ENCODE measurements at places on chromosomes 2 and 18.
A peak's percentile ranks its signal among the peaks of the same experiment; 100 is the strongest.

DNA sequence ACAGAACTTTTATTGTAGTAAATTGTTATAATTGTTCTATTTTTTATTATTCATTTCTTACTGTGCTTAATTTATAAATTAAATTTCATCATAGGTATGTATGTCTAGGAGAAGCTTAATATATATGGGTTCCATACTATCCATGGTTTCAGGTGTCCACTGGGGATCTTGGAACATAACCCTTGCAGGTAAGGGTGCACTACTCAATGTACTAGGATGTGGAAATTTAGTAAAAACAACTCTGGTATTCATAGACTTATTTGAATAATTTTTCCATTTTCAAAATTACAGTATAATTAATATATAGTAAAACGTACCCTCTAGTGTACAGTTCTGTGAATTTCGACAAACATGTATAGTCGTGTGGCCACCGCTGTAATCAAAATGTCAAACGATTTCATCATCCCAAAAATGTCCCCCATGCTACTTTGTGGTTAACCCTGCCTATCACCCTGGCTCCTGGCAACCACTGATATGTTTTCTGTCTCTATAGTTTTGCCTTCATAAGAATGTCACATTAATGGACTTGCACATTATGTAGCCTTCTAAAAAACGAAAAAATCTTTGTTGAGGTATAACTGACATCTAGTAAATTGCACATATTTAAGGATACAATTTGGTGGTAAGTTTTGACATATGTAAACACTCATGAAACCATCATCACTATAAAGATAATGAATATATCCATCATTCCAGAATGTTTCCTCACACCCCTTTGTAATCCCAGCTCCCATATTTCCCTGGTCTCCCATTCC is 45.7 kb downstream of the ARL5A start:
- no peak for DNase-seq

GRCh38 chr18:54296062-54296461 is 26.7 kb downstream of the POLI start:
- DNase-seq, result peak; percentile 2

GRCh38 chr2:29273004-29273684 is 157.9 kb downstream of the CLIP4 start:
- no peak for DNase-seq

DNA sequence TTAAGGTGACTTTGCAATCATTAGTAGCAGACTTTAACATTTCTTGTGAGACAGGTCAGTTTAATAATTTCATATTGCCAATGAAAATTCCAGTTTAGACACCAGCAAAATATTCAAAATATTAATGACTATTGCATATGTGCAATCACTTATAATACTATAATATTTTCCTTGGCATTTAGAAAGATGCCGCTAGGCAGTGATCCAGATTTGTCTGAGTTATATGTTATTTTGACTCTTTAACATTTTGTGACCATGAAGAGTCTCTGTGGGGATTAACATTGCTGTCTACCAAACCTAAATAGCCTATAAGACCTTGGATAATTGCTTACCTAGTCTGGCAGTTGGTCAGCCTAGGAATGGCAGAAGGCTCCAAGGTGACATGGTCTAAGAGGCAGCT is 389.6 kb downstream of the THSD7B start:
- DNase-seq, result peak; percentile 24

- DNase-seq, result no peak
Measured at GRCh38 chr2:128450211-128451024, 131.8 kb upstream of the HS6ST1 start.

DNA sequence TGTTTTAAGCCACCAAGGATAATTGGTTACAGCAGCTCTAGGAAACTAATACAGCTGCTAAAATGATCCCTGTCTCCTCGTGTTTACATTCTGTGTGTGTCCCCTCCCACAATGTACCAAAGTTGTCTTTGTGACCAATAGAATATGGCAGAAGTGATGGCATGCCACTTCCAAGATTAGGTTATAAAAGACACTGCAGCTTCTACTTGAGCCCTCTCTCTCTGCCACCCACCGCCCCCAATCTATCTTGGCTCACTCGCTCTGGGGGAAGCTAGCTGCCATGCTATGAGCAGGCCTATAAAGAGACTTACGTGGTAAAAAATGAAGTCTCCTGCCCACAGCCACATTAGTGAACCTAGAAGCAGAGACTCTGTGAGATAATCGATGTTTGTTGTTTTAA is 3.5 kb upstream of the IL1F10 start:
- no peak for DNase-seq

DNA sequence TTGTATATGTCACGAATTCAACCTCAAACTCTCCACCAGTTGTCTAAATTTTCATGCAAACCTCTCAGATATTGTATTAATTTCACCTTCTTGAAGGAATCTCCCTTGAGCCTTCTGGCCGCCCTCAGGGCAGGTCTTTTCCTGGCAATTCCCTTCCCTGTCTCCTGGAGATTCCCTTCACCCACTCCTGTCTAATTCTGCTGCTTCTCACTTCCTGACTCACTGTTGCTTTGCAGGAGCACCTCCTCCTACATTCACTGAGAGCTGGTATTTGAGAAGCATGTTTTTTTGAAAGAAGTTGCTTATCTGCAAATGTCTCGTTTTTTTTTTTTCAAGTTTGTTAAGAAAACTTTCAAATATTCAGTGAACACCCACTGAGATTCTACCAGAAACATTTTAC is 79.9 kb upstream of the OTOS start:
- DNase-seq, result no peak

GRCh38 chr2:69642709-69643601 is 584 bp downstream of the AAK1 start:
- DNase-seq, result peak; percentile 80

GRCh38 chr2:196242131-196242620 is 70.8 kb upstream of the STK17B start:
- no peak for DNase-seq

GRCh38 chr2:44529448-44529847 is 167.7 kb downstream of the CAMKMT start:
- no peak for DNase-seq

DNA sequence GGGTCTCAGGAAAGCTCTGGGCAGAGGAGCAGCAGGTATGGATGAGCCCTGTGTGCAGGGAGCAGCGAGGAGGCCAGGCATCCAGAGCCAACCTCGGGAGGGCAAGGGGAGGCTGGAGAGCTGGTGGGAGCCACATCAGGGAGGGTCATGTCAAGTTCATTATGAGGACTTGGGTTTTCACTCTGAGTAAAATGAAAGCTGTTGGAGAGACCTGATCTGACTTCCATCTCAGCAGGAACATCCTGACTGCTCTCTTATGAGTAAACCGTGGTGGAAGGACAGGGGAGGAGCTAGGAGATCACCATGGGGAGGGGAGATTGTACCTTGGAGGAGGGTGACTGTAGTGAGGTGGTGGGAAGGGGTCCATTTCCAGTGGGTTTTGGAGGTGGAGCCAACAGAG is 209.8 kb downstream of the LDLRAD4 start:
- DNase-seq, result no peak

GRCh38 chr2:98472132-98472650 is 27.5 kb downstream of the INPP4A start:
- peak; percentile 43 for DNase-seq

GRCh38 chr2:177806025-177806424 is 266.6 kb downstream of the PDE11A start:
- DNase-seq, result no peak

DNA sequence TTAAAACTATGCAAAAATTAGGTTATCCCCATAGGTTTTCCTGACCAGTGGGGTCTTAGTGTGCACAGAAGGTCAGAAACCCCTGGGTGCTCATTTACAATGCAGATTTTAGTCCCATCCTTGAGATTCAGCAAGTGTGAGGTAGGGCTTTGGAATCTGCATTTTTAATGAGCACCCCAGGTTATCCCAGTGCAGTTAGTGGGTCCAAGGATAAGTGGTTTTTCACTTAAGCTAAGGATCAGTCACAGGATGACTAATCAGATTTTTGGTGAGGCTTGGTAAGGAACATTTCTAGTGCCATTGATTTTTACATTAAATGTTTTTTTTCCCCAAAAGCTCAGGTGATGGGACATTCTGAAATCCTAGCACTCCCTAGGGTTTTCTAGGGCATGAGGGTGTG is 50.7 kb upstream of the MGAT5 start:
- DNase-seq, result no peak

GRCh38 chr2:195596840-195597239 is 60.2 kb upstream of the SLC39A10 start:
- no peak for DNase-seq

DNA sequence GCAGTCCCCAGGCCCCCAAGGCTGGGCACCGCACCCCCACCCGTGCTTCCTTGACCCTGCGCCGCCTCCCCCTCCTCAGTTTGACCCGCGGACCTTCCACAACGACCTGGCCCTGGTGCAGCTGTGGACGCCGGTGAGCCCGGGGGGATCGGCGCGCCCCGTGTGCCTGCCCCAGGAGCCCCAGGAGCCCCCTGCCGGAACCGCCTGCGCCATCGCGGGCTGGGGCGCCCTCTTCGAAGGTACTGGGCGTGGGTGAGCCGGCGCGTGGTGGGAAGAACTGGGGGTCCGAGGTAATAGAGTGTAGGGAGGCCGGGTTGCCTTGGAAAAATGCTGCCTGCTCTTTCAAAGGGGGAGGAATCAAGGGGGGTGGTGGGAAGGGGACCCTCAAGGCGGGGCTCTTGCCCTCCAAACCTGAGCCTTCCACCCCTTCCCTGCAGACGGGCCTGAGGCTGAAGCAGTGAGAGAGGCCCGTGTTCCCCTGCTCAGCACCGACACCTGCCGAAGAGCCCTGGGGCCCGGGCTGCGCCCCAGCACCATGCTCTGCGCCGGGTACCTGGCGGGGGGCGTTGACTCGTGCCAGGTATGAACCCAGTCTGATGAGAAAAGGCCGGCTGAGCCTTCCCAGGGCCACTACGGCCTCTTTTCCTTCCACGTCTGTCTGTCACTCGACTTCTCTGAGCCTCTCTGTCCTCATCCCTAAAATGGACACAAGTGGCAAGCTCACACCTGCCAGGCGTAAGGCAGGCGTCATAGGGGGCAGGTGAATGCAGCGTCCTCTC is 2.6 kb downstream of the PRSS56 start:
- no peak for DNase-seq

DNA sequence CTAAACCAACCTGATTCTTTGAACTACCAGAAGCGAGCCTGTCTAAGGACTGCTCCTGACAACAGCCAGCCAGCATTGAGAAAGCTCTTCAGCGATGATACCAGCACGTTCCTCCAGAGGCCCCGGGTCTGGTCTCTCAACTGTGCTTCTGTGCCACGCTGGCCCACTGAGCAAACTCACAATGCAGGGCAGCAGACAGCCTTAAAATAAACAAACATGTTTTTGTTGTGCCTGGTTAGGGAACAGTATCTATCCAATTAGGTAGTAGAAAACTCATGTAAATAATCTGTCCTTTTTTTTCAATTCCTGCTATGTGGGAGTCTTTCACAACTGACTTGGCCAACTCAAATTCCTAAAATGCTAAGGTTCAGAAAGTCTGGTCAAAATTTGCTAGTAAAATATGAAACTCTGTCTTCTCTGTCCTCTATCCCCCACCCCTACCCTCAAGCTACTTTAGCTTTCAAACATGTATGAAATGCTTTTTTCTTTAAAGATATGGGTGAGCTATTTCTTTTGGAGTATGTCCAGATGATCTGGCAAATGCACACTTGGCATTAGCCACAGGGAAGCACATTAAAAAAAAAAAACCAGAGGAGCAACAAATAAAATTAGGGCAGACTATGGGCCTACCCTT is 21.4 kb upstream of the EML4 start:
- DNase-seq, result no peak

- DNase-seq, result no peak
Measured at GRCh38 chr2:855177-855576, 95.5 kb upstream of the SNTG2 start.

GRCh38 chr2:37274359-37274965 is 43.0 kb downstream of the NDUFAF7 start:
- DNase-seq, result no peak

GRCh38 chr2:191625016-191625415 is 52.9 kb upstream of the NABP1 start:
- no peak for DNase-seq

DNA sequence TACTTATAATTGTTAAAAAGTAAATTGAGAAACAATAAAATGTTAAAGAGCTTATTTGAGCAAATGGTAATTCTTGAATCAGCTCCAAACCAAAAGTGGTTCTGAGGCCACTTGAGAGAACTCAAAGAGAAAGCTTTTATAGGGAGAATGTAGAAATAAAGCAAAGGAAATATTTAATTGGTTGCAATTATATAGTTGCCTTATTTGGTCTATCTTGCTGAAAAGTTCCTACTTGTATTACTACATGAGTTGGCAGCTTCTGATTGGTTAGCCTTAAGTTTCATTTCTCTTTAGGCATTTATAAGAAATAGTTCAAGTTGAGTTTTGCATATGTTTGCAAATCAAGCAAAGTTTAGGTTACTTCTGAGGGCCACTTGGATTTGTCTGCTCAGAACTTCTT is 38.1 kb downstream of the SCN2A start:
- DNase-seq, result no peak

- no peak for DNase-seq
Measured at GRCh38 chr2:62151306-62151638, 44.6 kb upstream of the B3GNT2 start.

DNA sequence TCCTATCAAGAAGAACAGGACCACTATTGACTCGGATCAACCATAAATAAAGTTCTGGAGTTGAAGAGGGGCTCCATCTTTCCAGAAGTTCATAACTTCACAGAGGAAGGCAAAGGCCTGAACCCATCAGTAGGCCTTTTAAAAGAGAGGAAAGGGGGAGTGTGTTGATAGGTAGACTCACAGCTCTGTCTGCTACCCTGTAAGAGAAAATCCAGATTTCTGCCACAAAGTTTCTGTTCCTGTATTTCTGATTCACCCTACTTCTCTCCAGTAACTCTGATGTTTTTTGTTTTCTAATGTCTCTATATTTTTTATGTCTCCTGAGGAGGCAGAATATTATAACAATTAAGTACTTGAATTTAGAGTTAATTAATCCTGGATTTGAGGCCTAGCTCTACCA is 564.0 kb downstream of the TNS1 start:
- no peak for DNase-seq

- no peak for DNase-seq
Measured at GRCh38 chr18:73254564-73254963, 386.8 kb upstream of the NETO1 start.

DNA sequence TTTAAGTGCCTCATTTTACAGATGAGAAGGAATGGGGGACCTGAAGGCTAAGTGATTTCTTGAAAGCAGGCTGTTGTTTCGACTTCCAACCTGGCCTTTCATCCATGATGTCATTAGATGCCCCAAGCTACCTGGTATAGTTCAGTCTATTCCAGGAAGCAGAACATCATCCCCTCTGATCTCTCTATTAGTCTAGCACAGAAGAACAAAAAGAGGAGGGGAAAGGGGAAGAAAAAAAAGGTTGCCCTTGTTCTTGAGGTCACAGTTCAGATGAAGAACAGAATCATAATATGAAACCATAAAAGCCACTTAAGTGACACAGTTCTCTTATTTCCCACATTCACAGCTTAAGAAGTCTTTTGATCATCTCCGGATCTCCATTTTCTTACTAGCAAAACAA is 386.2 kb upstream of the HNRNPA3 start:
- DNase-seq, result no peak

DNA sequence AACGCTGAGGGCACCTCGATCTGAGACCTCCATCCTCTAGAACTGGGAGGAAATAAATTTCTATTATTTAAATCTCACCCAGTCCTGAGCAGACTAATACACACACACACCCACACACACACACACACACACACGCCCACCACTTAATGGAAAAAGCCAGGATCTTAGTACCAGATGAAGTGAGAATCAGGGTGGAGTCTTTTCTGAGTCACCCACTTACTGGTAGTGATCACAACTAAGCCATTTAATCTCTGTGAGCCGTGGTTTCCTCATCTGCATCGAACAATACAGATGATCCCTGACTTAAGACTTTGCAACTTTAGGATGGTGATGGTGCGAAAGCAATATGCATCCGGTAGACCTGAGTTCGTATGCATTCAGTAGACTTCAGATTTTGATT is 18.6 kb downstream of the THNSL2 start:
- DNase-seq, result no peak
